Activated CD4-positive, alpha-beta T cell treated with anti-CD3 and anti-CD28 coated beads for 36 hours (primary cell): ENCODE measurements at places on chromosomes 7 and 10. TPM values are rescaled to one million over a fixed set of nuclear protein-coding genes. Genes with fewer than 3 reads are reported as not detected.
A peak's percentile ranks its signal among the peaks of the same experiment; 100 is the strongest.

- peak; percentile 39 for DNase-seq
Measured at GRCh38 chr7:83468251-83468739, 180.6 kb downstream of the SEMA3E start.

GRCh38 chr7:106944035-106944665 is 79.1 kb downstream of the PIK3CG start:
- DNase-seq, result no peak

DNA sequence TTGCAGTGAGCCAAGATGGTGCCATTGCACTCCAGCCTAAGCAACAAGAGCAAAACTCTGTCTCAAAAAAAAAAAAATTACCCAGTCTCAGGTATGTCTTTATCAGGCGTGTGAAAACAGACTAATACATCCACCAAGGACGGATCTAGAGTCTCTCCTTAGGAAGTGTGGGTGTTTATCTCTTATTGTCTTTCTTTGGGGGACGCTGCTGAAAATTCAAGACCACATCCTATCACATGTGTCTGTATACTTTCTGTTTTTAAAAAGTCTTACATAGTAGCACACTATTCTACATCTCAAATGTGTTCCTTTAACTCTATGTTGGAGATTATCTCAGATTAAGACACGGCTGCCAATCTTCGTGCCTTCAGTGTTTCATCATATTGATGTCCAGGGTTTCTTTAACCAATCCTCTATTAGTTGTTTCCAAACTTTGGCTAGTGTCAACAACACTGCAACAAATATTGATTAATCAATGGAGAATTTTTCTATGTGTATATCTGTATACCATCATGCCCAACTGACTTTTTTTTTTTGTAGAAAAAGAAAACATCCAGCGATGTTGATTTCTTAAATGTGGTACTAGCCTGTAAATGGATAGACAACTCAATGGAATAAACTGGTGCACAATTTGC is 92.3 kb upstream of the KDM7A start:
- no peak for DNase-seq

- DNase-seq, result no peak
Measured at GRCh38 chr7:134618756-134619530, 27.7 kb upstream of the BPGM start.

- peak; percentile 57 for DNase-seq
Measured at GRCh38 chr10:50275650-50276235, 24.4 kb upstream of the ASAH2 start.

DNA sequence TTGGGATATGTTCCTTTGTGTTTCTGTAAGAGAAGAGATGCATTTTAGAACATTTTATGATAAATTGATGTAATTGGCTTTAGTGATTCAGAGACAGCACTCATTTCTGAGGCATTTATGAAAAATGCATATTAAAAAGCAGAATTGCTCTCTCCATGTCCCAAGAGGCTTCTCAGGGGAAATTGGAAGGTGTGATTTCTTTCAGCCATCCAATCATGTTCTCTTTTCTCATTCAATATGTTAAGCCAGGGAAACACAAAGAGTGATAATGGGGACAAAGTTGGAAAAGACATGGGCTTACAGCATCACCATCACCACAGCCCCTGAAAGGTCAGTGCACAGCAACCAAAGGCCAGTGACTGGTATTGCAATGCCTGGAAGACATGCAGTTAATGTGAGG is 129.9 kb upstream of the COL1A2 start:
- DNase-seq, result no peak

DNA sequence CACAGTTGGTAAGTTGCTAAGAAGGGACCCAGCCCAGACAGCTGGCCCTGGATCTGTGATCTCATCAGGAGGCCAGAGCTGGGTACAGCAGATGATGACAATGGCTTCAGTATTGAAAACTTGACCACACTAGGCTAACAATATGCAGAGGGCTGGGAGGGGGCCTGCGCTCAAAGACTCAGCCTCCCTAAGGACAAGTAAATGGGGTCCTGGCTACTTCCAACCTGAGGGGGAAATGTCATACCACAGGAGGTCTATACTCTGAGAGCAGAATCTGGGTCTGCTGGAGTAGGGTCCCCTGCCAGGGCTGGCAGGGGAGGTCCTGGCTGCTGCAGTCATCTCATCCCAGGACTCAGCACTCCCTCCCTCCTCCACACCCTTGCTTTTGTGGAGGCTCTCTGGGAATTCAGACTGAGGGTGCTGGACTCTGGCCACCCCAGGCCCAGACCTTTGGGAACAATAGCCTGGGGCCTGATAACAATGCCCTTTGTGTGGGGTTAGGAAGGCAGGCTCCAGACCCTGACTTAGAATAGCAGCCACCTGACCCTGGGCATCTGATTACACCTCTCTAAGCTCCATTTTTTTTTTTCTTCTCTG is 1.4 kb downstream of the FXYD4 start:
- DNase-seq, result no peak

DNA sequence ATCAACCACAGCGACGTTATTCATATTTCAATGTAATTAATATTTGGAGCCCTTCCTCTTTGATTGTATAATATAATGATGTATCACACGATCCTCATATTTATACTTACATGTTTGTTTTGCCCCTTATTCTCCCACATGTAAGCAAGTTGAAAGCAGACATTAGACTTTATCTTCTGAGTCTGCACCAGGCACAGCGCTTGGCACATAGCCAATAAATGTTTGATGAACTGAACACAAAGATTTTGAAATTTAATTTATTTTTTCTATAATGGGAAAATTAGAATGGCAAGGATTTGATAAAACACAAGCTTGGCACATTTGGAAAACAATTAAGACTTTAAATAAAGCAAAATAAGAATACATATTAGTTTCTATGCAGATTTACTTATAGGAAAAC is 31.6 kb downstream of the ZFAND4 start:
- DNase-seq, result no peak

DNA sequence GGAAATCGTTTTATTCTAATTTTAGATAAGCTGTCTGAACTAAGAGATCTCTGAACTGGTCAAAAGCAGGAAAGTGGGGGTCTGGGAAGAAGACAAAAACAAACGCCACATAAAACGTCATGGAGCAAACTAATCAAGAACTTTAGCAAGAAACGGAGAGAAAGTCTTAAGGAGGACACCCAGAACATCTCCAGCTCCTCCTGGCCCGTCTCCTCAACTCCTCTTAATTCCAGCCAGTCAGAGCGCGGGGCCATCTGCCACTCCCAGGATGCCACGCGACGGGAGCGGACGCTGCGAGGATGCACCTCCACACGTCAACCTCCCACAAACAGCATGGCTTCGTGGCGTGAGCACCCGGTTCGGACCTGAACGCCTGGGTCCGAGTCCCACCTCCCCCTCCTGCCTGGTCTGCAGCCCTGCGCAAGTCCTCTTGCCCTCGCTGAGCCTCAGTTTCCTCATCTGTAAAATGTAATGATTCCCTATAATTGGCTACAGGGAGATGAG is 598 bp downstream of the MMS19 start:
- peak; percentile 92 for DNase-seq

DNA sequence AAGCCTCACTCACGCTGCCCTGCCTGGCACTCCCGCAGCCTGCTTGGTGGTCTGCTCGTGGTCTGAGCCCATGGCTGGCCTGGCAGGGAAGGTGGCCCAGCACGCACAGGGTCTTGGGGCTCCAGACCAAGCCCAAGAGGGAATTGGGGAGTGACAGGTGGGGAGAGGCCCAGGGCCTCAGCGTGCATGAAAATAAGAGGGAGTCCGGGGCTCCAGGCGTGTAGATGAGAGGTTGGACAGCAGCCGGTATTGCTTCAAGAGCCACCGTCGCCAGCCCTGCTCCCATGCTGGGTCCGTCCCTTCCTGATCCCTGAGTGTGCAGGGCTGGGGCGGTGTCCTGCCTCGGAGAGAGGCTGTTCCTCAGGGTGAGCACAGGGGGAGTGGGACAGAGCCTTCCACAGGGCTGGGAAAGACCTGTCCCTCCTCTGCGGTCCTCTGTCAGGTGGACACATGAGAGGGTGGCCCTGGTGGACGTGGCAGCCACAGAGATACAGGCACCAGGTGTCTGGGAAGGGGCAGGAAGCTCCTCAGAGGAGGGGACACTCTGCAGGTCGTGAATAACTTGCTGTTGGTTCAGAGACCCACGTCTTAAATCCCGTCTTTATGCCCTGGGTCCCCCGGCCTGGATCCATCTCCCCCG is 113.1 kb downstream of the INPP5A start:
- DNase-seq, result no peak

- DNase-seq, result no peak
Measured at GRCh38 chr7:26155531-26156375, 3.8 kb downstream of the NFE2L3 start.

DNA sequence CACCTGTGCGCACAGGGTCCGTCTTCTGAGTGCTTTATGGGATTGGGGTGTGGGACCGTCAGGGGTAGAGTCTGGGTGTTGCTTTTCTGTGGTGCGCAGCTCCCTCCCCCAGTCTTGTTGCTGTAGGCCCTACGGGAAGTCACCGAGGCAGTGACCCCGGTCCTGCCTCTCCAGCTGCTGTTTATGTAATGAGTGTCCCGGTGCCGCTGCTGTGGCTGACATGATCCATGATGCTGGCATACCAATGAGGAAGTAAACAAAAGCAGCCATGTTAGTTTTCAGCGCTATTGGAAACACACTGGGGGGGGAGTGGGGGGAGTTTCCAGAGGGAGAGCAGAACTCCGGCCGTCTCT is 1.1 kb downstream of the TRIM8 start:
- peak; percentile 67 for DNase-seq

DNA sequence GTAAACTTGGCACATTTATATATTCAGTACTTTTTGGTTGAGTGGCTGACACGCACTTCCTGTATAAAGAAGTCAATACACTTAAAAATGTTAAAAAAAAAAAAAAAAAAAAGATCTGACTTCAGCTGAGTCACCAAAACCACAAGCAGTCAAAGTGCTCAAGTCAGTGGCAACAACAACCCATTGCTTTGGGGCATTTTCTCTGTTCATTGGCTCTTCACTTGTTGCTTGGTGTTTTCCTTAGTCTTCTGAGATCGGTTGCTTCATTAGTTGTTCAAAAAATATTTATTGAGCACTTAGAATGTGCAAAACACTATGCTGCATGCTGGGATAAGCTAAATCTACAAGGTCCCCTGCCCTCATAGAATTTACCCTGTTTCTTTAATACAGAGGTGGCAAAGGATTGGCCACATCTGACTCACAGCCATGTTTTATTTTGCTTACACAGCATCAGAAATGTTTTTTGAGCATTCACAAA is 63.7 kb downstream of the ZNRF2 start:
- DNase-seq, result peak; percentile 59

GRCh38 chr10:44011603-44011981 is 362.9 kb upstream of the ZNF32 start:
- DNase-seq, result no peak

DNA sequence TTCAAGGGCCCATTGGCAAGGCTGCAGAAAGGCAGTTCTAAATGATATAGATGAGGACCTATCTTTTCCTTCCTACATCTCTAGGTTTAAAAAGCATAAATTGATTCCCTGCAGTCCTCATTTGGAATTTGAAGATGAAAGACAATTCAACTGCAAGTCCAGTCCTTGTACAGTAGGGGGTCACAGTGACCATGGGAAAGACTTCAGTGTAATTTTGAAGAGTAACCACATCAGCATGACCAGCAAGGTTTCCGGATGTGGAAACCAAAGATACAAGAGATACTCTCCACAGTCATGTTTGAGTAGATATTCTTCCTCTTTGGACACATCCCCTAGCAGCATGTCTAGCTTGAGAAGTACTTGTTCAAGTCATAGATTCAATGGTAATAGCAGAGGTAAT is 539.3 kb upstream of the TEX47 start:
- DNase-seq, result no peak

DNA sequence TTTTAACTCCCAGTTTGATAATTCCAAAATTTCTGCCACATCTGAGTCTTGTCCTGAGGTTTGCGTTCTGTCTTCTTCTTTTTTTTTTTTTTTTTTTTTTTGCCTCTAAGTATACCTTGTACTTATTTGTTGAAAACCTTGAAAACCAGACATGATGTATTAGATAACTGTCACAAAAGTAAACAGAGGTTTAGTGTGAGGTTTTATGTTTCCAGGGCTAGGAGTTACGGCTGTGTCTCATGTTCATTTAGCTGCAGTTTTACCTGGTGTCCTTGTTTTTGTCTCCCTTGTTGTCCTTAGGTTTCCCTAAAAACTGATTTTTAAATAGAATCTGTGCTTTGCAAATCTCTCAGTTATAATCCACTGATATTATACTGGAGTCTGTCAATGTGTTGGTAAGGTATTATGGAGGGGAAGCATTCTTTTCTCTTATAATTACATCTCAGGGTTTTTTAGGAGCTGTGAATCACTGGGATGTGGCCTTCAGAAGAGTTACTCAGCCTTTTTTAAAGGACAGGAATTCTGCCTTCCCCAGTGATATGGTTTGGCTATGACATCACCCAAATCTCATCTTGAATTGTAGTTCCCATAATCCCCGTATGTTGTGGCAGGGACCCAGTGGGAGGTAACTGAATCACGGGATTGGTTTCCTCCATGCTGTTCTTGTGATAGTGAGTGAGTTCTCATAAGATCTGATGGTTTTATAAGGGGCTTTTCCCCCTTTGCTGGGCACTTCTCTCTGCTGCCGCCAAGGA is 95.0 kb downstream of the CDCA7L start:
- DNase-seq, result no peak

HOXA4 gene
- total RNA-seq, result not detected

ZNF655 gene
- 52.0 TPM for total RNA-seq

GPR37 gene
- not detected for total RNA-seq

CYREN gene
- total RNA-seq, result 40.5 TPM

ACBD7 gene
- 2.6 TPM for total RNA-seq

CYP3A7 gene
- not detected for total RNA-seq

CYP51A1 gene
- 63.3 TPM for total RNA-seq

CPVL gene
- not detected for total RNA-seq

SLIT1 gene
- total RNA-seq, result 0.94 TPM
